ENCODE measurements at places on chromosomes 5 and 9.

DNA sequence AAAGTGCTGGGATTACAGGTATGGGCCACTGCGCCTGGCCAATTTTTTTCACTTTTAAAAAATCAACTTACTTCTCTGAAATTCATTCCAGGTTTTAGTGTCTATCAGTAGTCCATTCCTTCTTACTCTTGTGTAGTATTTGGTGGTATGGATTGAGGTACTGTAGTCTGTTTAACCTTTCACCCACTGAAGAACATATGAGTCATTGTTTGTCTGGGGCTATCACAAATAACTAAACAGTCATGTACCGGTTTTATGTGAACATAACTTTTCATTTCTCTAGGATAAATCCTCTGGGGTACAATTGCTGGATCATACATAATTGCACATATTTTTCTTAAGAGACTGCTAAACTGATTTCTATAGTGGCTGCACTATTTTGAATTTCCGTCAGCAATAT lies 1188.0 kb upstream of the CDH9 start:
- no peak for DNase-seq

GRCh38 chr9:17472126-17472525 lies 106.7 kb upstream of the SH3GL2 start:
- DNase-seq: no peak

DNA sequence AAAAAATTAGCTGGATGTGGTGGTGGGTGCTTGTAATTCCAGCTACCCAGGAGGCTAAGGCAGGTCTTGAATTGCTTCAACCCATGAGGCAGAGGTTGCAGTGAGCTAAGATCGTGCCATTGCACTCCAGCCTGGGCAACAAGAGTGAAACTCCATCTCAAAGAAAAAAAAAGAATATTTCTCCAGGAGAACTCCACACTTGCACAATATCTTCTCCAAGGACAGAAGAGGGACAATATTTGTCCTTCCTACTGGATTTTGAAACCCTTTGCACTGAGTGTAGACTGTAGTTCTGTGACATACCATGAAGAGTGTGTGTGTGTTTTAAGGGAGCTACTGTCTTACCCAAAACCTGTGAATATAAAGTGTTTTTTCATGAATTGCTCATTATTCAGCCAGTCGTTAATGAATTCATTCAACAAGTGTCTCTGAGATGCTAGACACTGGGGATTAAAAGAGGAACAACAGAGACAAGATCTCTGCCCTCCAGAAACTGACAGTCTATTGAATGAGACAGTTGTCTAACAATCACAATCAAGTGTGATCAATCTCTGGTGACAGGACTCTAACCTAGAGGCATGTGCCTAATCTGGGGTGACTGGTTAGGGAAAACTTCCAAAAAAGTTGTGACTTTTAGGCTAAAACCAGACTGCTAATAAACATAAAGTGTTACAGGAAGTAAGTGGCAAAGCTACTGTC lies 9.8 kb upstream of the UBE2D2 start:
- DNase-seq: no peak

DNA sequence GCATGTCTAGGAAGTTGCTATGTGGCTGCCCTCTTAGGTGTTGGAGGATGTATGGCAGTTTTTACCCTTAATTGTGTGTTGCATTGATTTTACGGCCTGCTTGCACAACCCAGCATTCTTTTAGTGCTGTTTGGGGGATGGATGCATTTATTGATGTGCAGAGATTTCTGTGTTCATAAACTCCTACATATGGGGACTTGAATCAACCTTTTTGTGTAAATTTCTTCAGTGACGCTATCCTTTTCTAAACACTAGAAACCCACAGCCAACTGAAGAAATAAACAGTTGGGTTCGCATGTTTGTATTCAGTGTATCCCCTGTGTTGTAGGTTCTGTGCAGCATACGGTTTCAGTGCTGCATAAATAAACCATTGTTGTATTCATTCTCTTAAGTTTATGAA lies 263.7 kb downstream of the RASEF start:
- DNase-seq: no peak

GRCh38 chr9:127360250-127360649 lies 36.7 kb upstream of the SLC2A8 start:
- DNase-seq: no peak

DNA sequence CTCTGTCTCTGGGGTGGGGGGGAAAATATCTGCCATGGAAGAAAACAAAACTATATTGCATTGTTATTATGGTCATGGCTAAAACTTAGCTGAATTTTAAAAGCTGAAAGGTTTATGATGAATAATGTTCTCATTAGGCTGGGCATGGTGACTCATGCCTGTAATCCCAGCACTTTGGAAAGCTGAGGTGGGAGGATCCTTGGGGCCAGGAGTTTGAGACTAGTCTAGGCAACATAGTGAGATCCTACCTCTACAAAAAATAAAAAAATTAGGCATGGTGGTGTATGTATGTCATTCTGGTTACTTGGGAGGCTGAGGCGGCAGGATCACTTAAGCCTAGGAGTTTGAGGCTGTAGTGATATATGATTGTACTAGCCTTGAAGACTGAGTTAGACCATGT lies 44.5 kb downstream of the IPO11 start:
- DNase-seq: no peak

DNA sequence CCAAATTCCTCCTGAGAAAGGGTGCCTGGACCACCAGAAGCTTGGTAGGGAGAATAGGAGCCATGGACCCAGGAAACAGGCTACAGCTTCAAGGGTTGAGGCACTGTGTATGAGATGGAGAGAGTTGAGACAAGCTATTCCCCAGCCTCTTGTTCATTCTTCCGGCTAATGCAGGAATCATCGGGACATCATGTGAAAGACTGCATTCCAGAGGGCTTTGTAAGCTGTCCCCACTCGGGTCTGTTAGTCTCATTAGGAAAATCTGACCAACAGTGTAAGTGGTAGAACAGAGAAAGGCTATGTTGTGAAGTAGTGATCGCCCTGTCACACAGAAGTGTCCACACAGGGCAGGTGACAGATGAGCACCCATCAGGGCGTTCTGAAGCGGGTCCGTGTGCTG lies 81.4 kb downstream of the GABBR2 start:
- no peak for DNase-seq

GRCh38 chr9:20553558-20554149 lies 68.6 kb downstream of the MLLT3 start:
- no peak for DNase-seq

- no peak for DNase-seq
Observed at GRCh38 chr5:159403906-159404681, 73.8 kb upstream of the IL12B start.

DNA sequence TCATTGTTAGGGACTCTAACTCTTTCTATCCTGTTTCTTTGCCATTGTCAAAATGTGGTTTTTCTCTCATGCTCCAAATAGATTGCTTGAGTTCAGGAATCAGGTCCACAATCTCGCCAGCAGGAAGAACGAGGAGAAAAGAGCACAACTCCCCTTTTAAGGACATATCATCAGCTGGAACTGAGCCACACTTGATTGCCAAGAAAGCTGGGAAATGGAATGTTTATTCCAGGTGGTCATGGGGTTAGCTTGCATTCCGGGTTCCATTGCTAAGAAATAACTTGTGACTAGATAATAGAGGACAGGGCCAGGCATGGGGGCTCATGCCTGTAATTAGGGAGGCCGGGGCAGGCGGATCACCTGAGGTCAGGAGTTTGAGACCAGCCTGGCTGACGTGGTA lies 32.4 kb upstream of the C9orf57 start:
- no peak for DNase-seq

DNA sequence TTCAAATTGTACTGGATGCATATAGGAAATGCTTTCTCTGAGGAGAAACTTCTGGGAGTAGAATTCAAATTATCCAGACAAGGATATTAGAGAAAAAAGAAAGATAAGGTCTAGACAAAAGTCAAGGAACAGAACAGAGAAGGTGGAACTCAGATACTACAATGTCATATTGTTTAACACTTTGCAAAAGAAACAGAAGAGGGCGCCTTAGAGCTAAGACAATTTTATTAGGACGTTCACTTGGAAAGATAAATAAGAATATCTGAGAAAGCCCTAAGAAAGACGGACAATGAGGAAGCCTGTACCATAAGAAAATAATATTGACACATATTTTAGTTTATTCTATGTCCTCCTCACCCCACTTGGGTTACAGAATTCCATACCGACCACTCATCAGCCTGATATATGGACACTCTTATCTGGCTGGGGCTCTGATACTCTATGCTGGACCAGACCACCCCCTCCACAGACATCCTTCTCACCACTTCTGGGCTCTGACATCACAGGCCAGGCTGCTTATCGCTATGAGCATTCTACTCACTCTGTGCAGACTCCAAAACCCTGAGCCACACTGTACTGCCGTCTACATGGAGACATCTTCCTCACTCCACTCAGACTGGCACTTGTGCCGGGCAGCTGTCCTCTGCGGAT lies 9.1 kb upstream of the AK3 start:
- DNase-seq: no peak
